ENCODE measurements at places on chromosomes 5 and 9.

- DNase-seq: no peak
Observed at GRCh38 chr9:138006576-138007233, 129.1 kb downstream of the CACNA1B start.

- DNase-seq: no peak
Observed at GRCh38 chr9:70012569-70012968, 31.1 kb upstream of the MAMDC2 start.

DNA sequence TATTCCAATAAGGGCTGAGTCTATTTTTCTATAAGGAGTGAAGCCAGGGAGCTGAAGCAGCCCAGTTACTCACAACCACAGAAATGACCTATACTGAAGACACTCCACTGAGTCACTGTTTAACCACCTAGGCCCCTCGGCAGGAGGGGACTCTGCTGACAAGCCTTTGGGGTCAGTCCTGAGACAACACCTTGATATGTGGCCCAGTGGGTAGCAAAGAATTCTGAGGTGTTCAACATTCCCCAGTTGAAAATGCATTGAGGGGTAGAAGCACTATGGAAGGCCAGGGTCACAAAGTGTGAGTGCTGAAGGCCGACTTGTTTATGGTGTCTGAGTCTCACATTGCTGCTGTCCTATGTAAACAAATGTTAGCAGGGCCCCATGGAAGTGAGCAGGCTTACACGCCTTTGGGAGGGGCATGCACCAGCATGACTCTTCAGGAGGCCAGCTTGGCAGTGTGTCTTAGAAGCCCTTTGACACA, 112.6 kb upstream of the NFIL3 start:
- DNase-seq: no peak

GRCh38 chr5:158435161-158435616, 576.2 kb upstream of the CLINT1 start:
- DNase-seq: peak; percentile 10

- DNase-seq: peak; percentile 84
Observed at GRCh38 chr5:139482050-139482889, at the start of gene STING1. TSS of gene STING1 (minus strand) at chr5:139482758. CDS start at chr5:139481704, 1,054 bp downstream.

DNA sequence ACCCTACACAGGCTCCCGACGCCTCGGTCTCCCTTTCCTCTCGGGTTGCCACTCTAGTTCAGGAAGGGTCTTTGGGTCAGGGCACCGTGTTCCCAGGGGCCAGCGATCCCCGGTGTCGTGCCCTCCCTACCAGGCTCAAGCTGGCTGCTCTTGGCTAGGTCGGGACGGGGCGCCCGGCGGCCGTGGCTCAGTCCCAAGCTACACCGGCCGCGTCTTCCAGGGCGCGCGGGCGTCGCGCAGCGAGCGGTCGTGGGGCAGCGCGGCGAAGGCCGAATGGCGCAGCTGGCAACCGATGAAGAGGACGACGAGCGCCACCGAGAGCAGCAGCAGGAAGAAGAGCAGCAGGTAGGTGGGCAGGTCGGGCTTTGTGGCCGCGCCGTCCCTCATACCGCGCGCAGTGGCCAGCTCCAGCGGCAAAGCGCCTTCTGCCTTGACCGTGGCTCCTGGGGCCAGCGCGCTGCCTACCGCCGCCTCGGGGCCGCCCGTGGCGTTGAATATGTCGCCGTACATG, 892 bp downstream of the SMIM32 start:
- no peak for DNase-seq

DNA sequence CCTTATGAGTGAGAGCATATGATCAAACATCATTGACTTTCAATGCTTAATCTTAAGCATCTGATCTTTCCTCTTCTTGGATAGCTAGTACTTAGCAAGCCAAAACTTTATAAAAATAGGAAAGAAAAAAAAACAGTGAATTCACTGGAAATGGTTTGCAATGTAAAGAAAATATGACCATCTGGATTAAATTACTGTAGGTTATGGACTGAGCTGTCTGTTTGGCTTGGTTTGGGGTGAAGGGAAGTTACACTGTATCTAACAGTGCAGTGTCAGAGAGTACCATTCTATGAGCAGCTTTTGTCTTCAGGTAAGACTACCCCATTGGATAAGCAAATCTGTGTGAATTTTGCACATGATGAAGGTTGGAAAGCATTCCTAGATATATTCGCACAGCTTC, 151.4 kb downstream of the TLE1 start:
- no peak for DNase-seq

- no peak for DNase-seq
Observed at GRCh38 chr5:36659411-36659810, 53.0 kb downstream of the SLC1A3 start.

- DNase-seq: peak; percentile 5
Observed at GRCh38 chr5:145689235-145689634, 145.9 kb downstream of the PRELID2 start.

- DNase-seq: no peak
Observed at GRCh38 chr5:135600971-135601381, 22.2 kb upstream of the CXCL14 start.

- DNase-seq: no peak
Observed at GRCh38 chr9:93830012-93830596, 125.1 kb downstream of the BARX1 start.

DNA sequence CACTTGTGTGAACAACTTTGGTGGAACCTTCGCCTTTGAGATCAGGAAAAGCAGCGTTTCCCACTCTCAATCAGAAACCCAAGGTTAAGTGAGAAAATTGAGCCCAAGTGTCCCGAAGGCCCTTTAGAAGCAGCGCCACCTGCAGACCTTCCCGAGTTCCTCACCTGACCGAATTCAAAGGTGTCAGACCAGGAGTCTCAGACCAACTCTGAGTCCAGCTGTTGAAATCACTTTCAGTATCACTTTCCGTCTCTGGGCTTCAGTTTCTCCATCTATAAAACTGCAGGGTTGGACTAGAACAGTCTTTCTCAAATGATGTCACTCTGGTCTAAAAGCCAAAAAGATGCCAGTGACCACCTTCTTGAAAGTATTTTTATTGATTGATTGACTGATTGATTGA, 31.7 kb upstream of the GRHPR start:
- peak; percentile 36 for DNase-seq

GRCh38 chr9:90616806-90617205, 25.8 kb downstream of the DIRAS2 start:
- no peak for DNase-seq

DNA sequence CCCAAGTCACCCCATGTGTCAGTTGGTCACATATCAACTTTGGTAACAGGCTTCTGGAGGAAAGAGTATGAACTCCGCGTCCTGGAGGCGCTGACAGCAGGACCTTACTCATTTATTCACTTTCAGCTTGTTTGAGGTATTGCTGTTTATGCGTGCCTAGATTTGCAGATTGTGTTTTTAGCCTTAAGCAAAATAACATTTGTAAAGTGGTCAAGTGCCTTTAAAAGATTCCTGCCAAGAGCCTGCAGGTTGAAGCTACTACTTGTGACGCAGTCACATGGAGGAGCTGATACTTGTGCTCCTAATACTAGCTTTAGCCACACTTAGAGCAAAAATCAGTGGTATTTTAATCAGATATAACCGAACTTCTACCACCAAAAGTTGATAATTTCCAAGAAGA, 351.3 kb downstream of the ADGRV1 start:
- no peak for DNase-seq

- peak; percentile 61 for DNase-seq
Observed at GRCh38 chr5:150801117-150801927, 22.8 kb downstream of the SMIM3 start.

- DNase-seq: no peak
Observed at GRCh38 chr5:179771311-179771895, 22.4 kb upstream of the LTC4S start.

GRCh38 chr9:69955536-69956355, 87.9 kb upstream of the MAMDC2 start:
- no peak for DNase-seq

DNA sequence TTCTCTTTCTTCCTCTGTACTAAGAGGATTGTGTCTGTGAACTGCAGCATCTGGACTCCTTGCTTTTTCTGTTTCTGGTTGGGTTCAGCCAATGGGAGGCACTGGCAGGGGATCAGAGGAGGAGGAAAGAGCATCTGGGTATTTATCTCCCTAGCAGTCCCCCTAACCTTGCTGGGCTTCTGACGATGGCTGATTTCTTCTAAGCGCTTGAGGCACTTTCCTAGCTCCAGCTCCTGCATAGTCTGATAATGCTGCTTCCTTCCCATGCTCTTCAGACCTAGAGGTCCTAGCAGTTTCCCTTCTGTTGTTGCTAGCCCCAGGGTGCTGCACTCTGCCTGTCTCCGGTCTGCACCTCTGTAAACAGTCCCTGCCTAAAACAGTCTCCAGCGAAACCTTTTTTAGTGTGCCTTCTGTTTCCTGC, 225.1 kb downstream of the PDZD2 start:
- no peak for DNase-seq

DNA sequence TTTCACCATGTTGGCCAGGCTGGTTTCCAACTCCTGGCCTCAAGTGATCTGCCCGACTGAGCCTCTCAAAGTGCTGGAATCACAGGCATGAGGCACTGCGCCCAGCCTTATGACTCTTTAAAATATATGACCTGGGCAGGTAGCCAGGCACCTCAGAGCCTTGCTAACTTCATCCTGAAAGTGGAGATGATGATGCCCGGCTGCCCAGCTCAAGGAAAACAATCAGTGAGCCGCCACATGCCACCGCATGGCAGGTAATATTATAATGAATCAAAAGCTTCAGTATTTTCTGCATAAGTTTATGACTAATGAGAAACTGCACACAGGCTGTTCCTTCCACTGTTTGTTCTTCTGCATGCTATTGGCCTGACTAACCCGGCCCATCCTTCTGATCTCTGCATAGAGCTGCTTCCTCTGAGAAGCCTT, 30.4 kb upstream of the DMRT1 start:
- no peak for DNase-seq

GRCh38 chr5:158869854-158870253, 229.9 kb downstream of the EBF1 start:
- no peak for DNase-seq

DNA sequence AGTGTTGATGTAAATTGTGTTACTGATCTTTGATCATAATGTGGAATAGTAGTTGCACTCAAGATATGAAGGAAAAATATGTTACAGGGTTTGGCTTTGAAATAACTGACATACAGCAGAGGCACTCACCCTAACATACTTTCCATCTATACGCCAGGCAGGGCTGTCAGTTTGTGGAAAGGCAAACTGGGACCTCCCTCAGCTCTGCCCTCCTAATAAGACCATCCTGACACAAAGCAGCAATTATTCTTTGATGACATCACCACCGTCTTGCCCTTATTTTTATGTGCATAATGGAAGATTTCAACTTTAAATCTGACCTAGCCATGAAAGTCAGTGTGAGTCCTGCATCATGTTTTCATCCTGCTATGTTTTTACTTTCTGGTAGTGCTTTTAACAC, 42.9 kb downstream of the ITGA1 start:
- DNase-seq: no peak

DNA sequence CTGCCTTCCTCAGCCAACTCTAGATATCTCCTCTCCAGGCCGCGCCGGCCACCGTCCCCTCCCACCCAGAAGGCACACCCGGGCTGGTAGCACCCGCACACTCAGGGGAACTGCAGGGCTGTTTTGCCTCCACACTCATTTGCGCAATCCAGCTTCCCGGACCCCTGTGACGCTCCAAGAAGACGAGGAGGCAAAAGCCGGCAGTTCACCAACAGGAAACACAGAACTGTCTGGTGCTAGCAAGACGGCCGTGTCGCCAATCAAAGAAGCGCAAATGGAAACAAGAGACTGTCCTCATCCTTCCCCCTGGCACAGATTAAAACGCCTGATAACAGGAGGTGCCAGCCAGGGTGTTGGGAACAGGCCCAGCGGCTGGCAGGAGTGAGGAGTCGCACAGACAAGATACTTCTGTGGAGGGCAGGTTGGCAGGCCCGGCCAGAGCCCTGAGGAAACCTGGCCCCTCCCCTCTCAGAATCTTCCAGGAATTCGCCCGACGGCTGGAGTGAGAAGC, 7.8 kb downstream of the AGPAT2 start:
- no peak for DNase-seq

- no peak for DNase-seq
Observed at GRCh38 chr5:35860686-35861085, 4.0 kb downstream of the IL7R start.

- DNase-seq: no peak
Observed at GRCh38 chr9:16809912-16810610, 60.4 kb downstream of the BNC2 start.

- no peak for DNase-seq
Observed at GRCh38 chr5:17129093-17129849, 88.2 kb upstream of the BASP1 start.

- no peak for DNase-seq
Observed at GRCh38 chr9:18238752-18239447, 235.1 kb upstream of the ADAMTSL1 start.

GRCh38 chr9:32698706-32699277, 63.3 kb upstream of the TAF1L start:
- DNase-seq: no peak

DNA sequence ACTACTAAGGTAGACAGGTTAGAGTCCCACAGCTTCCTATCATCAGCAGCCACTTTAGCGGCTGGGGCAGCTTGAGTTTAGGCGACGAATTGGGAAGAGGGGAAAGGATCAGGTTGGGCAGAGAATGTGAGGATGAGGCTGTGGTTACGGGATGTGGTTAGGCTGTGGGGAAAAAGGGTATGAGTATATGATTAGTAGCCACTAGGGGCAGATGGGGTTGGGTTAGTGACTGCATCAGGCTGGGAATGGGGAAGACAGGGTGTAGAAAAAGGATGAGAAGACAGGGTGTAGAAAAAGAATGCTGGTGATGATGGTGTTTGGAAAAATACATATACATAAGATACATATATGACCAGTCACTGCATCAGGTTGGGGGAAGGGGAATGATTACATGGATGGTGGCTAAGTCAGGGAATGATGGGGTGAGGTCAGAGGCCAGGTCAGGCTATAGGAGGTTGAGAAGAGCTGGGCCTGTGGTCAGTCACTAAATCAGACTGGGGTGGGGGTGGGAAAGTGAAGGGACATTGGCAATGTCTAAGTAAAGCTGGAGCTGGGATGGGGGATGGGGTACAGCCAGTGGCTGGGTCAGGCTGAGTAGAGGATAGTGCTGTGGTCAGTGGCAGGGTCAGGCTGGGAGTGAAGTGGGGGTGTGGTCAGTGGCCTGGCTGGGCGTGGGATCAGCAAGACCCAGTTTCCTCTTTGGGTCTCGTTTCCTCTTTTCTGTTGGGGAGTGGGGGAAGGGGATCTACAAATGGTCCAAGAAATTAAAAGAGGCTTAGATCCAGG, 2.1 kb downstream of the TLN1 start:
- DNase-seq: peak; percentile 56

Data from CD4-positive, alpha-beta T cell treated with Interleukin-21 for 1 hour (primary cell).